ENCODE measurements at places on chromosomes 11 and 22. TPM values are rescaled to one million over a fixed set of nuclear protein-coding genes. Genes with fewer than 3 reads are reported as not detected.

GRCh38 chr11:429391-429790, 12.4 kb downstream of the ANO9 start:
- DNase-seq, result peak; percentile 69

DNA sequence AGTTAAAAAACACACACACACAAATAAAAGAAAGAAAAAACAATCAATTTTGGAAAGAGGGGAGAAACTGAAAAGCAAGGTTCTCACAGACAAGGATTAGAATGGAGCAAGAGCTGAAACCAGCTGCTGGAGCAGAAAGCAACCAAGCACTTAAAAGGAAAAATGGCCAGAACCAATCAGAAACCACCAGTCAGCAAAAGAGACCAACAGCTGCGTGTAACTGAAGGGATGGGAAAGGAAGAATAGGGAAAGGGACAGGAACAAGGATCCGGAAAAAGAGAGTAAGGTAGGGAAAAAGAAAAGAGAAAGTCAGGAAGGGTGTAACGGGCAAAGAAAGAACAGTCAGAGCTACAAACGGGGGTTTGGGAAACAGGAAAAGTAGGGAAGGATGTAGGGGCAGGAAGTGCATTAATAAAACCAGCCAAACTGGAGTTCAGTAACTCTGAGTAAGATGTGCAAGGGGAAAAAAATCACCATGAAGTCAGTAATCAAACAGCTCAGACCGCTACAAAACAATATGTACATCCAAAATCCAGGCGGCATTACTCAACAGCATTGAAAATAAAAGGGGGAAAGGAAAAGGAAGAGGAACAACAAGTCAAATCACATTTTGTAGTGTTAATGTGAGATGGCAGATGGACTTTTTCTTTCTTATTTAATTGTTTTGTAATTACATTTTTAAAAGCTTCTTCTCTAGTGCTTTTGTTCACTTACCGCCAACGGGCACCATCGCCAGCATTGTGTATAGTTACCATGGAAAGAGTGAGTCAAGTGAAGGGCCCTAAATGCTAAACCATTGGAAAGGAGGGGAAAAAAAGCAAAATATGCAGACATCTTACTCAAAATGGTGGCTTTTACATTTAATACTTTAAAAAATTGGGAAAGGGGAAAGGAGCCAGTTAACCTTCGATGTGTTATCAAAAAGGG, 49.2 kb downstream of the APOL5 start:
- no peak for DNase-seq

Gene MRGPRX4
- total RNA-seq, result not detected

DNA sequence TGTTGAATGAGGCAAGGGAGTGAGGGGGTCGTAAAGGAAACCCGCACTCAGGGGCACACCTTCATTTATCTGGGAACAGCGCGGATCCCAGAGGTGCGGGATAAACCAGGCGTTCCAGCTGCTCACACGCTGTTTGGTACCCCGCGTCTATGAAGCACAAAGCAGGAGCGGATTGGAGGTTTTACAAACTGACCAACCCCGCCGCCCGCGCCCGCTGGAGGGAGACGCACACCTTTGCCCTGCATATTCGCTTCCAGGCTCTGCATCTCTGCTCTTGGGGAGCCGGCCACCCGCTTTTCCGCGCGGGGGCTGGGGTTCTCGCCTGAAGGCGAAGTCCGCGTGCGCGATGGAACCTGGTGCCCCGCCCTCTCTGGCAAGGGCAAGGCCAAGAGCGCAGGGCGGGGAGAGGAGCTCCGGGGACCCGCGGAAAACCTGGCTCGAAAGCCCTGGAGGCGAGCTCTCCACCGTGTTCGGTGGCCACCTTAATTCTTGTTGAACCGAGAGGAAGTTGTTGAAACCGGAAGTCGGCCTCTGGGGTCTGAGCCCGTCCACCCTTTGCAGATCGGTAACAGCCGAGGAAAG, 6.8 kb upstream of the ALX4 start:
- peak; percentile 74 for DNase-seq

DNA sequence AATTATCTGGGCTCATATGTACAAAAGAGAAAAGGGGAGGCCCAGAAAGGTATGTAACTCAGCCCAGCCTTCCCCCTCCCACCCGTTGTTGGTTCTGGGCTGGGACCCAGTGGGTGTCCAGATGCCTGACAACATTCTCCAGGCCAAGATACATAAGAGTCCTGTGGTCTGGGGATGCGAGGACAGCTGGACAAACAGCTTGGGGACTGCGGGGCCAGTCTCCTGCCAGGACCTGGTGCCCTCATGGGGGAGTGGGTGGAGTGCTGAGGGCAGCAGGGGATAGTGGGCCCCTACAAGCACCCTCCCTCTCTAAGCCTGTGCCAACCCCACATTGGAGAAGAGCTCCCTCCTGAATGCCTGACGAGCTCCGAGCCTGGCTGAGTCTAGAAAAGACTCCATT, 3.5 kb upstream of the SLC22A6 start:
- DNase-seq, result no peak

DNA sequence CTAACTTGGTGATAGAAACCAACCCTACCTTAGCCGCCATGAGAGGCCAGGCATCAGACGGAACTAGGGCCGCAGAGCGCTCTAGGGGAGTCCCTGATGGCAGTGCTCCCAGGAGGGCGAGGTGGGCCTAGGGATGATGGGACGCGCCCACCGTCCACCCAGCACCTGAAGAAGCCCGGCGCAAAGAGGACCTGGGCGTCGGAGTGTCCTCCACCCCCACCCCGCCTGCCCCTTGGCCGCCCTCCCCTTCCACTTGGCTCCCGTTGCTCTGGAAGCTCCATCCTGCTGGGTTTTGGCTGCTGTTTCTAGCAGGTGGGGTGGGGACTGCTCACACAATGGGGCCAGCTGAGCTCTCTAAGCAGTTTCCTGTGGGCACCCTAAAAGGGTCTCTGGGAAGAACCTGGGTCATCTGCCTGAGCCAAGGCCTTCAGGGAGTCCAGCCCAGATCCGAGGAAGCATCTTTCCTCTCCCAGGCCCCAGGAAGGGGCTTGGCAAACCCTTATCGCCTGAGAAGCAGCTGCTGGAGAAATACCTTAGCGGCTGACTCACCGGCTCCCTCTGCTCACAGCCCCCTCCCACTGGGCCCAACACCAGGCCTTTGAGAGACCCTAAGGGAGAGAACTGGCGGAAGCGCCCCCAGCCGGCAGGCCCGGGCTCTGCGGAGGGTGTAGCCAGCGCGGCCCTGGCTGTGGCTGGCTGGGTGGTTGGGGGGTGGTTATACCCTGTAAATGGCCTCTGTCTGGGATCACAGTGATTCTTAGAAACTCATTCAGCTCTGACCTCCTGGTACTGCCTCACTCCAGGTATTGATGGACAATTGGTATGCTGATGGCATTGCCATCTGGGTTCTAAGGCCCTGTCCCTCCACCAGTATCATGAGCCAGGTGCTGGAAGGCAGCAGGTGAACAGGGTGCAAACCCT, 19.3 kb downstream of the CREB3L1 start:
- DNase-seq, result no peak

- peak; percentile 89 for DNase-seq
Observed at GRCh38 chr22:38203090-38203810, 1.5 kb downstream of the MAFF start.

Gene SEPTIN5
- 14.9 TPM for total RNA-seq

DNA sequence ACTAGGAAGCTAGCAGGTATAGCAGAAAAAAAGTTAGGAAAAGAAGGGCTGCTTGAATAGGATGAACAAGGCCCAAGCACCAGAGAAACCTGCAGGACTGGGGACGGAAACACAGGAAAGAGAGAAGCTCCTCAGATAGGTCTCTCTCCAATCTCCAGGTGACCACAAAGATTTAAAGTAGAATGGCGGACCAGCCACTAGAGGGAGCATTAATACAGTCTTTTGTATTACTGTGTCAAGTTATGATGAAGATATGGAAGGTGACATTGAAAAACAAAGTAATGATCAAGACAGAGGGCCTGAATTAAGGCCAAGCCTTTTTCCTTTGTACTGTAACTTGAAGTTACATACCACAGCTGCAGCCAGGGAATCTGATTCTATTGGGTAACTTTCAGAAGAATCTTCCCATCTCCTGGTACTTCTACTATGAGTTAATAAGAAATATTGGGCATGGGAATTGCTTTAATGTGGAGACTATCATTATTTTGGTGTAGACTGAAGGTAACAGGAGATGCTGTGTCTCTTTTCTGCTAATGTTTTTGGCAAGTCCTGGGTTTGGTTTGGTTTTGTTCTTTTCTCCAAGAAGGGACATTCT, 33.8 kb downstream of the OR2AG2 start:
- DNase-seq, result no peak

Gene MYOD1
- not detected for total RNA-seq

DNA sequence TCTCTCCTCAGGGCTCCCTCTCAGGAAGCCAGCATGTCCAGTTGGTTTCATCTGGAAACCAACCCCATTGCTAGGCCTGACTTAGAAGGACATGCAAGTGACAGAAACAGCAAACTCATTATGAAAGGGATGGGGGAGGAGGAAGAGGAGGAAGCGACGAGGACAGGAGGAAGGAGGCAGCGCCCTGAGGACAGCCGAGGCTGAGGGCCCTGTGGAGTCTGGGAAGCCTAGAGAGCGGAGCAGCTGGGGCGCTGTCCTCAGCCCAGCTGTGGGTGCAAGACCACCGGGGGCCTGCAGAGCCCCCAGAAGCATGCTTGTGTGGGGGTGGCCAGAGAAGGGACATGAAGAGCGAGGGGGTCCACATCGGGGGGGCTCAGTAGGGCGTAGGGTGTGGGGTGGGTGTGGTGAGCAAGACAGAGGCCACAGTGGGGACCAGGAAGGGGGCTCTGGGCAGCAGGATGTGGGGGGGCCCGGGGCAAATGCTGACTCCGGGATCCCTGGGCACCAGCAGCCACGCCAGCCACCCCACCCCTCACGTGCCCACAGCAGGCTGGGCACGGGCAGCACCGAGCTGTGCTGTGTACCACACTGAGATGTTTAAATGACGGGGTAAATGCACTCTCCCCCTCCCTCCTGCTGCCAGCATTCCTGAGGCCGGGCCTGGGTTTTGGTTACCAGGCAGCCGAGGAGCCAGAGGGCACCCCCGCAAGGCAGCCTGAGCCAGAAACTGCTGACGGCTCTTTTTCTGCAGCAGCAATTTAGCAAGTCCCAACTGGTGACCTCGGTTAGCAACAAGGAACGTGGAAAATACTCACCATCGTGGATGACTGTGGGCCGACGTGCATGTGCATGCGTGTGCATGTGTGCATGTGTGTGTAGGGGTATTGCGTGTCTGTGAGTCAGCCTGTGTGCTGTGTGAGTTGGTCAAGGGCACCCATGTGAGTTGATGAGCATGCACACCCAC, 82.7 kb upstream of the LINC01488 start:
- peak; percentile 57 for DNase-seq

DNA sequence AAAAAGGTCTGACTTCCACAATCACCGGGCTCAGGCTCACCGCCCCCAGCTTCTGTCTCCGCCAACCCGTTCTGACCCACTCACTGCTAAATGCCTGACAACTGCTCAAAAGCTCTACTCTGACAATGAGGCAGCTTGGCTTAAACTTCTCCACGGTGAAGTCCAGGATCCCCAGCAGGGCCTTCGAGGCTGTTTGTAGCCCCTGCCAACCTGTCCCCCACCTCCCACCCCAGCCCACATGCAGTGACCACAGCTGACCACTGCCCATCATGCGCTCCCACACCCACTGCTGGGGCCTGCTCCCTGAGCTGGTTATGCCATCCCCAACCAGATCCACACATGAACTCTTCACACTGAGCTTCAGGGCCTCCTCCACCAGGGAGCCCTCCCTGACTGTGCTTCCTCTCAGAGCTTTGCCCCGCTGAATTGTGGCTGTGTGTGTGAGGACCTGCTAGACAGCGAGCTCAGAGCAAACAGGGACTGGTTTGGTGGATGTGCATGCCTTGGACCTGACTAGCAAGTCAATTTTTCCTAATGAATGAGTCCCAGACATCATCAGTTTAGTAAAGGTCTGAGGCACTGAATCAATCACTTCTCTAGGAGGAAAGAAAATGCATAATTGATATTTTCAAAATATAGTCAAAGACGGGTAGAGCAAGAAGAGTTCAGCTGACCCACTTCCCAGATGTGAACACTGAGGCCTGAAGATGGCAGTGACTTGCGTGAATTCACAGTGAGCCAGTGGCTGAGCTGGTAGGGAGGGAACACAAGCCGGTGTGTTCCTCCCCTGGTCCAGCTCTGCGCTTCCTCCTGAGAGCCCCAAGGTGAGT, 7.7 kb downstream of the LRRC32 start:
- peak; percentile 56 for DNase-seq

Gene MUC2
- not detected for total RNA-seq

DNA sequence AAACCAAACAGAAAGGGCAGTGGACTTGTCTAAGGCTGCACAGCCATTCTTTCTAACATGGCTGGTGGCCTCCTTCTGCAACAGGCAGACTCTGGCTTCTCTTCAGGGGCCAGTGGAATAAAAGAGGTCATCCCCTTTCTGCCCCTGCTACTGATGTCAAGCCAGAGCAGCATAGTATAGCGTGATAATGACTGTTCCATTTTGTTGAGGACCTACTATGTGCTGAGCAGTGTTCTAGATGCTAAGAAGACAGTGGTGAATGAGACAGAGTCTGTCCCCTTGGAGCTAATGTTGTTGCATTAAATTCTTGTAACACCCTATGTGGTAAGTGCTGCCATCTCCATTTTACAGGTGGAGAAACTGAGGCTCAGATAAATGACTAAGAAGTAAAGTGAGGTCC, 15.7 kb upstream of the SYT7 start:
- DNase-seq, result no peak

- DNase-seq, result peak; percentile 56
Observed at GRCh38 chr22:23212061-23213021, 32.0 kb downstream of the BCR start.

- DNase-seq, result no peak
Observed at GRCh38 chr22:43269246-43269645, 73.9 kb downstream of the SCUBE1 start.

GRCh38 chr11:8328848-8329330, 65.2 kb upstream of the LMO1 start:
- DNase-seq, result peak; percentile 88

Gene ARHGAP42
- 25.0 TPM for total RNA-seq

Gene OR8A1
- not detected for total RNA-seq

GRCh38 chr11:73151416-73151815, 9.3 kb upstream of the FCHSD2 start:
- no peak for DNase-seq
